ENCODE measurements at places on chromosomes 5 and 9.

- no peak for DNase-seq
Observed at GRCh38 chr5:10644192-10644591, 80.3 kb downstream of the ANKRD33B start.

DNA sequence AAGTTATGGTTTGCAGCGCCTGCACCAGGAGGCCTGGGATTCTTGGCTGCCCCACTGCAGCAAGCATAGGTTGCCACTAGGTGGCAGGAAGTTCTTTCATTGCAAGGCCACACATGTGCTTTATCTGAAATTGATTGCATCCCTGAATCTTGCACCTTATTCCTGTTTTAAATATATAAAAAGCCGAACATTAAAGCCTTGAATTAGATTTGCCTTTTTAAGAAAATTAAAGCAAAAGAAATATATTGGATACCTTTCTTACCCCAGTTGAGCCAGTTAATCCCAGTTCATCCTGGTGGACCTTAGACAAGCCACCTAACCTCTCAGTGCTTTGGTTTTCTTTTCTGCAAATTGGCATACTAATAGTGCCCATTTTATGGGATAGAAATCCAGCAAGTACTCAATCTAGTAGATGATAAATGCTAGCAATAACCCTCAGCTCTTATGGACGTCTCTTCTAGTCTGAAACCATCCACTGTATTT is 6.3 kb upstream of the TRMT10B start:
- no peak for DNase-seq

DNA sequence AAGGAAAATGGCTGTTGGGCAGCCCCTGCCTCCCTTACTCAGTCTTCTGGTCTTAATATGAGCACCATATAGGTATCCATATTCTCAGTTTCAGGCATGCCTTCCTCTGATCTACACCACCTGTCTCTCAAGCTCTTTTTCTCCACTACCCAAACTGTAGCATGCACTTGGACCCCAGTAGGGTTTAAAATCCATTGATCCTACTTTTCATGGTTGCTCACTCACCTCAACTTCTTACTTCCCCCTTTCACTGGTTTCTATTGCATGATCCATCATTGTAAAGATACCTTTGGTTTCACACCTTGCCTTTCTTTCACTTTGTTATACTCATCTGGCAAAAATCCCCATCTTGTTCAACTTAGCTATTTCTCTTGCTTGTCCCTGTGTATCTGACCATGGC is 159.4 kb downstream of the KDM4C start:
- DNase-seq, result no peak

GRCh38 chr9:114177423-114178064 is 22.2 kb downstream of the COL27A1 start:
- DNase-seq, result no peak

GRCh38 chr5:14593326-14594021 is 11.9 kb downstream of the OTULINL start:
- no peak for DNase-seq

GRCh38 chr9:68495247-68495646 is 45.4 kb downstream of the TMEM252 start:
- DNase-seq, result no peak

DNA sequence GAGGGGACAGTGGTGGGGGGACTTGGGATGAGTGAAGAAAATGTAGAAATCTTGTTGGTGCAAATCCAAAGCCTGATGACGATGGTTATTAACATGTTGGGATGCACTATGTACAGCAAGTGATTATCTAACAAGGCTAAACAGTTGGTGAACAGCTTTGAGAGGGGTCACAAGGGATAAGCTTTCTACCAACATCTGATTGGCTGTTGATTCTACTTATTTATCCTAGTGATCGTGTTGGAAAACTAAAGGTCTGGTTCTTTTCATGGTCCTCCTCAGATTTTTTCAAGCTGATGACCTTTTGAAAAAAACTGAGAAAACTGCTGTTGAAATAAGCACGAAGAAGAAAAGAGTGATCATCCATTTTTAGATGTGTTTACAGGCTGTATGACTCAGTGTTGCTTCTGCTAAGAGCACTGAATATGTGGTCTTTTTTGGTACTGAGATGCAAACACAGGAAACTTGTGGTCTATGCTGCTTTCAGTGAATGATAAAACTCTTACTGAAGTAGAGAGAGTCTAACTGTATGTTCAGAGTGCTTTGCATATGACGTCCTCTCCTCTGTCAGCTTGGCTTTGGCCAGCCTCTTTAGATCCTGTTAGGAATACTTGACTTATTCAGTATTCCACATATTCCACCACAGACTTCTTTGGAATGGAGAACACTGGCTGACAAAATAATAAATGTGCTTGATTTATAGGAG is 174.8 kb downstream of the SLF1 start:
- DNase-seq, result peak; percentile 51

DNA sequence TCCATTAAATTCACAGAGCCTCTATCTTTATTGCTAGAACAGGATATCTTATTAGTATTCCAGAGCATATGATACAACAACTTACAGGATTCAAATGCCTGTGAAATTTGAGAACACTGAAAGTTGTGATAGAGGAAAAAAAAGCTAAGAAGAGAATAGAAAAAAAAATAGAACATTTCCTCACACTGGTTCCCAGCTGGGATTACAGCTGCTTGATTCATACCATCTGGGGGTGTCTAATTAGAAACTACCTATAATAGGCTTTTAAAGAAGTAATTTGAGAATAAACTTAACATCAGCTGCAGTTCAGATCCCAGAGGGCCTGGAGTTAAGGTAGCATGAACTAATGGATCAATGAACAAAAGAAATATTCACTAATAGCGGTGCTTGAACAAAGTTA is 922.0 kb downstream of the CDH12 start:
- DNase-seq, result no peak

GRCh38 chr5:59919484-59919883 is 26.0 kb upstream of the PDE4D start:
- no peak for DNase-seq

DNA sequence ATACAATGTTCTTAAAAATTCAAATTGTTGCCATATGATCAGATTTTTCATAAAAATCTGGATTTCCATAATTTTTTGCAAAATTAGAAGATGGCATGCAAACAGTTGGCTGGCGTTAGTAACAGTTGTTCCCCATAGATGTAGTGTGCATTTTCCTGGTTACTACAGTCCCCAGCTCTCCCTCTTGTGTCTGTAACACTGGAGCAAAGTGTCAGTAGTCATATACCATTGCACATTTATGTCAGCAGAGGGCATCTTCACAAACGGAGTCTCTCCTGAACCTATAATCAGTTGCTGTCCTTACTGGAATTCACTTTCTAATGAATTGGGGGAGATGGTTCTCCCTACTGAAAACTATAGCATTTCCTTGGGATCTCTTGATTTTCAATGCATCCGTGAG is 44.7 kb upstream of the DMAC1 start:
- no peak for DNase-seq

DNA sequence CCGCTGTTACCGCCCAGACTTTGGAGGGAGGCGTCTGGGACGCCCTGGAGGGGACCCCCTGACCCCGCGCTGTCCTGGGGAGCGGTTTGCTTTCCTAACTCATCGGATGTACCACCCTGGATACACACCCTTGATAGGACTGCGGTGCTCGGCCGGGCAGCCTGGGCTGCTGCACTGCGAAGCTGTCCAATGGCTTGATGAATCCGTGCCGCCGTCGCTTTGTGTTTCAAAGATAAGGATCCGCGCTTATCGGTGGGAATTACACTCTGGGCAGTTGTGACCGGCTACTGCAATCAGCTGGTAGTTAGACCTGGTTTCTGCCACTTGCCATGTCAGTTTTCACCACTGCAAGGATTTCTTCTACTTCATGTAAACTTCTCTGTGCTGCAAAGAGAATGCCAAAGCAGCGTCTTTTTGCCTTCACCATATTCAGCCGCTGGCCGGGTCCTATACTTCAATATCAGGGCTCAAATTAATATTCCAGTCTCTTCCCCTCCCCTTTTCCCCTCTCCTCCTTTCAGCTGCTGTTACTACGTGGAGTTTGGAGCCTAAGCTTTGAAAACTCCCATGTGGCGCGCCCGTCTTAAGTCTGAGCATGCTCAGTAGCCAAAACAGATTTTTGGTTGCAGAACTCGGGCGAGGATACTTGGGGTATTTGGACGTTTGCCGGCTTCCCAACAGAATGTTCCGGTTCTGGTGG is 727 bp downstream of the SMAD5 start:
- no peak for DNase-seq

DNA sequence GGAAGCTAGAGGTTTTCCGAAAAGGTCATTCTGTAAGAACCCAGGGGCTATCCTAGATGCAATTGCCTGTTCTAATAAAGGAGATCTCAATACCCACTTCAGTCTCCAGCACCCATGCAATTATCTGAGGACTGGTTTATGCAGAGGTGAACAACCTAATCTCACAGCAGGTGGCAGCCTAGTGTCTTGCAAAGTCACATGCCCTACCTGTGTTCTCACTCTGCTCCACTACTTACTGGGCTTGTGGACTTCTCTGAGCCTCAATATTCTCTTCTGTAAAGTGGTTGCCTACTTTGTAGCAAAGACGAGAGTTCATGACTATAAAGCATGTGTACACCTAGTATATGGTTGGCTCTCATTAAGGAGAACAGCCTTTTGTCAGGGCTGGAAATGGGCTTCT is 21.0 kb upstream of the ALDH1B1 start:
- no peak for DNase-seq

DNA sequence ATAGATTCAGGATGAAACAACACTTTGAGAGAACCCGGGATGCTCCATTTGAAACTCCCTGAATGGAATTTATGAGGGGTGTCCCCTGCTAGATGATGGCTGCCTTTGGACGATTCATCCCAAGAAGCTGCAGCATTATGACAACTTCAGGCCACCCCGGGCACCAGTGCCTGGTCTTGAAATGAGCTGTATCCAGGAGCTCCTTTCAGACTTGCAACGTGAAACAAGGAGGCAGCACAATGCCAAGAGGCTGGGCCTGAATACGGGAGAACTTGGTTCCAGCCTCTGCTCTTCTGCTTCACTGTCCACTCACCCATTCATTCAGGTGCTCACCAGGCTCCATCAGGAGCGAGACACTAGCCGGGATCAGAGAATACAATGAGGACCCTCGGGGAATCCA is 78.3 kb downstream of the STK10 start:
- no peak for DNase-seq

DNA sequence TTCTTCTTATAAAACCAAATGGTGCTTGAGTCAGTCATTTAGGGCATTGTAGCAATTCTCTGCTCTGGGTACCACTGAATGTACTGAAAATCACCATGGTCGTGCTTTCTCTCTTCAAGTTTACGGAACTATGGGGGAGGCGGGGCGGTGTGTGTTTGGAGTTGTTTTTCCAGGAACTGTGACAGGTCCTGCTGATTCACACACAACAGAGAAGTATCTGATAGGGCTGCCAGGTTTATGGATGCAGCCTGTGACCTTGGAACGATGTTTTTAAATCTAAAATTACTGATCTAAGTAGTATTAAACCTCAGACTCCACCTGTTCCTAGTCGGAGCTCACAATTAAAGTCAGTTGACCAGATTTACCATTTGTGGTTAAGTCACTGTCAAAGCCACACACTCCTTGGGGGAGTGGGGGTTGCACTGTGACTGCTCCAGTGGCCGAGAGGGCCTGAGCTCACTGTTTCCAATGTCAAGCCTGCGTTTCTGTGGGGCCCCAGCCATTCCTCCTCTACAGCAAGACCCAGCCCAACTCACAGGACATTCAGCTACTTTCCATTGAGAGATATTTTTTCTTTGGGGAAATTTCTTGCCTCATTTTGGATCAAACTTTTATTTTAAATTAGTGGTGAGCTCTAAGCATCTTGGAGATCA is 44.4 kb downstream of the GADD45G start:
- DNase-seq, result no peak

- no peak for DNase-seq
Observed at GRCh38 chr5:113182658-113183344, 206.2 kb downstream of the DCP2 start.

GRCh38 chr5:135075621-135076020 is 41.6 kb upstream of the PITX1 start:
- DNase-seq, result no peak

DNA sequence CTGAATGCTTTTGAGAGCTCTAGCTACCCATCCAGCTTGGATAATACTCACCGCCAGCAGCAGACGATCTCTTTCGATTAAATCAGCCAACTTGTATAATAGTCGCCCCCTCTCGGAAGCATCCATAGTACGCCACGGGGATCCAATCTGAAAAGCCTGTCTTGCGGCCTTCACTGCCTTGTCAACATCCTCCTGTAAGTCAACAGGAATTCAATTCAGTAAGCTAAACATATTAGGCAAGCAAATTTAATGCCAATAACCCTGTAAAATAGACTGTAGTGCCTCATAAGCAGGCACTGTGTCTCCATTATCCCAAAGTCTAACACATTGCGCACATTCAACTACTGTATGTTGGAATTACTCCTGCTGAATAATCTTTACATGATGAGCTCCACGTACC is 22.0 kb downstream of the ALDH1A1 start:
- DNase-seq, result no peak

DNA sequence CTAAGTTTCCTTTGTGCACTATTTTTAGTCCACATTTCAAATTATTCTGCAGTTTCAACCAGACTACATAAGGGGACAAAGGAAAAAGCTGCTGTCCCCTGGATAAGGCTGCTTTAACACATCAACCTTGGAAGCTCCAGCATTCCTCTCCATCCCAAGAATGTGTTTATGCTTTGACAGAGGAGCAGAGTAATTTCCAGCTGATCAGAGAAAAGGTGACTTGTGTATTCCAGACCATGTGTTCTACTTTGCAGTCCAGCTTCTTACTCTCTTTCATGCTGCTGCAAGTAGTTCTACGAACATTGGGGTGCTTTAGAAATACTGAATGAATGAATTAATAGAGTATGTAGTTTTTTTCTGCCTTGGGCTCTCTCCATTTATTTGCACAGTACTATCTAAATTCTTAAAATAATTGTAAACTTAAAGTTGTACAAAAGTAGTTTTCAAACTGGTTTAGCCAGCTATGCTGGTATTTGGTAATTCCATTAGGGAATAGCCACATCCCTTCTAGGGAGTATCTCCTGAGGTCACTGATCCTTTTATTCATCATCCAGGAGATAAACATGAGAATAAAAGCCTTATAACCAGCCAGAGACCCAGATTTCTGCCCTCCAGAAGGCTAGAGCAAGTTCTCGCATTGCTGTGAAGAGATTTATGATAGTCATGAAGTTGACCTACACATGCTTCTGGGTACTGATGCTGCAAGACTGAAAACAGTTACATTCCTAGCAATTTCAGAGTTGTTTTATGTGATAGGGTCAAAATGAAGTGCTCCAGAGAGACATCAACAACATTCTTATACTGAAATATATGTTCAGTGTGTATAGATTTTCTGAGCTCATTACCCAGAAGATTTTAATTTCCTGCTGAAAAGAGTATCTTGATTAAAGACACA is 215.2 kb downstream of the COMMD10 start:
- DNase-seq, result peak; percentile 12

- no peak for DNase-seq
Observed at GRCh38 chr9:31776471-31776870, 608.0 kb upstream of the ACO1 start.

GRCh38 chr9:131289301-131290035 is at the start of gene PLPP7:
Gene PLPP7 (plus strand): TSS chr9:131289723. CDS start chr9:131289998, 275 bp downstream.
- DNase-seq, result peak; percentile 41

GRCh38 chr5:172546196-172546595 is 91.9 kb upstream of the SH3PXD2B start:
- no peak for DNase-seq

GRCh38 chr5:10607023-10607665 is 43.3 kb downstream of the ANKRD33B start:
- DNase-seq, result no peak

Measured in GM04503 (cell line).